Subcutaneous preadipocyte (primary cell): ENCODE measurements at places on chromosomes 3 and 15. TPM values are rescaled to one million over a fixed set of nuclear protein-coding genes. Genes with fewer than 3 reads are reported as not detected.

The ACTC1 gene
- not detected in 2 replicates for total RNA-seq

The FEZF2 gene
- not detected in 2 replicates for total RNA-seq

The TAGLN3 gene
- total RNA-seq = not detected in 2 replicates

The CEMIP gene
- total RNA-seq = 1.4 and 8.5 TPM in 2 replicates

The KCNH8 gene
- not detected in 2 replicates for total RNA-seq
